ENCODE measurements at places on chromosomes 2 and 18. TPM values are rescaled to one million over a fixed set of nuclear protein-coding genes. Genes with fewer than 3 reads are reported as not detected.

The IL1R2 gene
- 10.5 TPM for total RNA-seq

- no peaks in the 10 kb centered on the region for H3K27me3 ChIP-seq
- H3K4me3 ChIP-seq: no peak overlapping the region
- DNase-seq: no peak
- H3K4me1 ChIP-seq: no peaks in the 10 kb centered on the region
- H3K36me3 ChIP-seq: no peaks in the 10 kb centered on the region
These were observed 301.6 kb upstream of the CDH2 start for GRCh38 chr18:28478531-28478930.

DNA sequence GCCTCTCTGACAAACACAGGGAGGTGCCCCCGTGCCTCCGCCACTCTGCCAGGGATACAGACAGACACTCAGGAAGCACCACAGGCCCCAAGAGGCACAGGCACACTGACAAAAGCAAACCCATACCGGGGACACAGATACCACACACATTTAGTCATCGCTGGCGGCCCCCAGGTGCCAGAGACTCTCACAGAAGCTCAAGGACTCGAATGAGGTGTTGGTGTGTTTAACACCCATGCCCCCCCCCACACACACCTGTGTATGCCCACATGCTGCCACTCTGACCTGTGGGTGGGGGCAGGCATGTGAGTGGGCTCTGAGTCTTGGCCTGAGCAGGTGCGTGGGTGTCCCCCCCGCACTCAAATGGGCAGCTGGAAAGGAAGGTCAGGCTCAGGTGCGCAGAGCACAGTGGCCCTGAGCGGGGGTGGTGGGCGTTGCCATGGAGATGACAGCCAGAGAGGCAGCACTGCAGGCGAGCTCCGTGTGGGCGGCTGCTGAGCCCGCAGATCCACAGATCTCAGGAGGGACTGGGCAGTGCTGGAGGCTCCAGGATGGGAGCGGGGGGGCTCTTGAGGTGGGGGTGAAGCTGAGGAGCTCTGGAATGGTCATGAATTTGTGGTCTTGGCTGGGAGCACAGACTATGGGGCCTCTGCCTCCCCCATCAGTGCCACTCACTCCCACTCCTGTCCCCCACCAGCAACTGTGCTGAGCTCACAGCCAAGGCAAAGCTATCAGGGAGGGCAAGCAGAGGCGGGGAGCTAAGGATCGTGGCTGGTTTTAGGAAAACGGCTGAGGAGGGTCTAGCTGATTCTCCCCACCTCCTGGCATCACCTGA is 73.9 kb upstream of the TAF1B start:
- H3K4me3 ChIP-seq: no peak overlapping the region
- DNase-seq: no peak
- H3K36me3 ChIP-seq: no peaks in the 10 kb centered on the region
- peaks cover 6% of the 10 kb centered on the region for H3K4me1 ChIP-seq
- no peak overlapping the region for H3K27ac ChIP-seq
- H3K27me3 ChIP-seq: no peaks in the 10 kb centered on the region

- H3K27me3 ChIP-seq: no peaks in the 10 kb centered on the region
- H3K27ac ChIP-seq: no peak overlapping the region
- H3K36me3 ChIP-seq: no peaks in the 10 kb centered on the region
- DNase-seq: no peak
- no peaks in the 10 kb centered on the region for H3K4me1 ChIP-seq
These were observed 16.5 kb upstream of the MTCL1 start for GRCh38 chr18:8688816-8689215.

- peaks cover 4% of the 10 kb centered on the region for H3K27me3 ChIP-seq
- DNase-seq: no peak
- no peak overlapping the region for H3K4me3 ChIP-seq
These were observed 246.1 kb downstream of the PIK3C3 start for GRCh38 chr18:42201137-42201536.

GRCh38 chr2:128477026-128477820 is 158.6 kb upstream of the HS6ST1 start:
- no peak overlapping the region for H3K27ac ChIP-seq
- peaks cover 2% of the 10 kb centered on the region for H3K36me3 ChIP-seq
- H3K4me1 ChIP-seq: peaks cover 3% of the 10 kb centered on the region
- peaks cover 22% of the 10 kb centered on the region for H3K27me3 ChIP-seq
- DNase-seq: no peak
- no peak overlapping the region for H3K4me3 ChIP-seq

DNA sequence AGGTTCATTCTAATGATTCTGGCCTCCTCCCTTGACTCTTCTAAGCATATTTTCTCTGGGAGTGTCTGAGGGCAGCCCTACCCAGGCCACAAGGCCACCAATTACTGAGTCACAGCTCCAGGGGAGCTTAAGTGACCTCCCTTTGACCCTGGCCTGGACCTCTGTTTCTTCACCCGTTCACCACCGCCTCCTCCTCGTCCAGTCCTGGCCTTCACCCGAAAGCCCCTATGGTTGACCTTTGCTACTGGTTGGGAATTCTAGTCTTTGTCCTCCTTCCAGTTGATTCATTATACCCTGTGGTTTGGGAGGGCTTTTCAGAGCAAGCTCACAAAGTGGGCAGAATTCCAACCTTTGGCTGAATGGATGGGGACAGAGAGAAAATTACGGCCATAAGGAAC is 72.6 kb downstream of the NRP2 start:
- H3K4me3 ChIP-seq: no peak overlapping the region
- no peaks in the 10 kb centered on the region for H3K36me3 ChIP-seq
- no peak overlapping the region for H3K27ac ChIP-seq
- H3K4me1 ChIP-seq: no peaks in the 10 kb centered on the region

The CSRNP3 gene
- not detected for total RNA-seq

GRCh38 chr2:36193680-36194079 is 161.9 kb upstream of the CRIM1 start:
- H3K27ac ChIP-seq: no peak overlapping the region
- DNase-seq: no peak
- no peaks in the 10 kb centered on the region for H3K4me1 ChIP-seq
- no peaks in the 10 kb centered on the region for H3K36me3 ChIP-seq

- H3K36me3 ChIP-seq: no peaks in the 10 kb centered on the region
- H3K27ac ChIP-seq: no peak overlapping the region
- no peaks in the 10 kb centered on the region for H3K4me1 ChIP-seq
- DNase-seq: no peak
- no peak overlapping the region for H3K4me3 ChIP-seq
These were observed 18.1 kb downstream of the KLHL14 start for GRCh38 chr18:32754508-32755263.

DNA sequence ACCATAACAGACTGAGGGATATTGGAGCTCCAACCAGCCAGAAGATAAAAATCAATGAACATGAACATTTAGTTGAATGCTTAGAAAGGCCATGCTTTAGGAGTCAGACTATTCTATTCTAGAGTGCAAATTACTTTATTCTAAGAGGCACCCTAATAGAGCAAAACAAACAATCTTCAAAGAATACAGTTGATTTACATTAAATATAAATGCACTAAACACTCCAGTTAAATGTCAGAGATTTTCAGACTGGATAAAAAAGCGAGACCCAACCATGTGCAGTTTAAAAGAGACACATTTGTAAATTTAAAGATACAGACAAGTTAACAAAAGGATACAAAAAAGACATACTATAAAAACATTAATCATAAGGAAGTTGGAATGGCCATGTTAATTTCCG is 214.0 kb upstream of the SMAD7 start:
- H3K27me3 ChIP-seq: no peaks in the 10 kb centered on the region
- no peak overlapping the region for H3K27ac ChIP-seq
- peaks cover 26% of the 10 kb centered on the region for H3K36me3 ChIP-seq
- no peak for DNase-seq
- peaks cover 21% of the 10 kb centered on the region for H3K4me1 ChIP-seq

Data from activated naive CD4-positive, alpha-beta T cell treated with anti-CD3 and anti-CD28 coated beads for 36 hours (primary cell).